Activated T-helper 1 cell treated with anti-CD3 and anti-CD28 coated beads, Interleukin-12 subunit alpha, Interleukin-12 subunit beta, Interleukin-2, Interleukin-4 antibody, amounts not matched to agents 30 ng/mL and 10 ng/mL and 1 ng/mL, durations not matched to agents 14 hours and 24 hours and 36 hours (primary cell): ENCODE measurements at places on chromosomes 2 and 18. TPM values are rescaled to one million over a fixed set of nuclear protein-coding genes. Genes with fewer than 3 reads are reported as not detected.

Gene MEIS1
- total RNA-seq, result not detected in 2 replicates

Gene TTR
- total RNA-seq, result not detected in 2 replicates

Gene RANBP2
- total RNA-seq, result 68.0 and 74.1 TPM in 2 replicates

Gene CDK15
- total RNA-seq, result not detected in 2 replicates

Gene KCNG2
- total RNA-seq, result not detected in 2 replicates

Gene LRRC30
- not detected in 2 replicates for total RNA-seq

Gene KIF5C
- total RNA-seq, result 17.9 and 20.7 TPM in 2 replicates

Gene GCKR
- total RNA-seq, result not detected in 2 replicates

Gene HOXD1
- total RNA-seq, result not detected in 2 replicates

Gene TCF7L1
- not detected in 2 replicates for total RNA-seq

Gene REEP1
- 0.26 and 0.81 TPM in 2 replicates for total RNA-seq

Gene CFC1
- not detected in 2 replicates for total RNA-seq

Gene TLX2
- 1.2 and 1.5 TPM in 2 replicates for total RNA-seq

Gene MAL
- 264 and 272 TPM in 2 replicates for total RNA-seq

Gene CYTIP
- total RNA-seq, result 296 and 302 TPM in 2 replicates

Gene CHPF
- 41.3 and 43.4 TPM in 2 replicates for total RNA-seq

Gene R3HDM1
- 63.0 and 64.0 TPM in 2 replicates for total RNA-seq

Gene GCA
- 14.5 and 14.9 TPM in 2 replicates for total RNA-seq

Gene FAM228A
- total RNA-seq, result not detected in 2 replicates

Gene COLEC12
- not detected in 2 replicates for total RNA-seq

Gene E2F6
- 22.1 and 23.7 TPM in 2 replicates for total RNA-seq

Gene TMEM247
- total RNA-seq, result not detected in 2 replicates

Gene LANCL1
- 27.3 and 33.6 TPM in 2 replicates for total RNA-seq
